H1 (cell line): ENCODE measurements at places on chromosomes 3 and 15.

DNA sequence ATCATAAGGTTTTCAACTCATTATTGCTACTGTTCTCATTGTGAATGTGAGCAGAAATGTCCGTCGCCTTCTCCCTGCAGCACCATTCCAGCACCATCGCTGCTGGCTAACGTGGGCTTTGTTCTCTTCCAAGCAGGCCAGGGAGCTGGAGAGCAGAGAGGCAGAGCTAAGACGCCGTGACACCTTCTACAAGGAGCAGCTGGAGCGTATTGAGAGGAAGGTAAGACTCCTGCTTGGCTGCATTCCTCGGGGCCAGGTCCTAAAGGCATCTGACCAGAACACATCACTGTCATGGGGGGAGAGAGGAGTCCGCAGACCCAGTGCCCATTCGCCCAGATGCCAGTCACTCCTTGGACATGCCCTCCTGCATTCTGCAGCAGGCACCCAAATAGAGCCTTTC is 130.4 kb upstream of the PLXNA1 start:
- peak; percentile 46 for DNase-seq

DNA sequence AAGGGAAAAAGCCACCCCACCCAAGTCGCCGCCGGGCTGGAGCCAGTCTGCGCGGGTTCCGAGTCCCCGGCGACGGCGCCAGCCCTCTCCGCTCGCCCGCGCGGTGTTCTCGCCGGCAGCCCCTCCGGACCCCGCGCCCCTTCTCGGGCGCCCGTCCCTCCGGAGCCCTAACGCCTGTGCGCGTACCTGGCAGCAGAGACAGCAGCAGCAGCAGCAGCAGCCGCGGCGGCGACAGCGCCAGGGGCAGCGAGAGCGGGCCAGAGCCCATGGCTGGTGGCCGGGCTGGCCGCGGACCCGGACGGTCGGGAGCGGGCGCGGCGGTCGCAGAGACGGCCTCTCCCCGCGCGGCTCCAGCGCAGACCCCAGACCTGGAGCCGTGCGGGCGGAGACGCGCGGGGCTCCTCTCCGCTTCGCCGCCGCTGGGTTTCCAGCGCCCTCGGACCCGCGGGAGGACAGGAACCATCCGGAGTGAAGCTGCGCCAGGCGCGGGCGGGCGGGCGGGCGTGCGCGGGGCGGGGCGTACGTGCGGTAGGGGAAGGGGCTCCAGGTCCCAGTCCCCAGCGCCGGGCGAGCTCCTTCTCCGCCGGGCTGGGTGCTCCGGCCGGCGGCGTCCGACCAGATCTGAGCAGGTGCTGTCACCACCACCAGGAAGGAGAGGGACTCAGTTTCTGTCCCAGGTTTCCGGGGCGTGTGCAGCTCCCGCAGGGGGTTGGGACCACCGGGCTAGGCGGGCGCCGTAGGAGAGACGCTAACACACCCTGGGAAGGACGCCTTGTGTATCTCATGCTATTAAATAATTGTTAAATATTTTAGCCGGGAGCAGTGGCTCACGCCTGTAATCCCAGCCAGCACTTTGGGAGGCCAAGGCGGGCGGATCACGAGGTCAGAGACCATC is at the start of gene CHRNA3:
Gene CHRNA3, minus strand, starts transcription at position 470 of the 895 bp plus-strand sequence. Its CDS starts 202 bp downstream, at position 268.
- DNase-seq = peak; percentile 63

- DNase-seq = no peak
Measured at GRCh38 chr15:39447346-39447745, 133.5 kb upstream of the THBS1 start.

GRCh38 chr15:57571725-57572124 is 20.0 kb upstream of the MYZAP start:
- no peak for DNase-seq

GRCh38 chr15:48006031-48006511 is 114.7 kb upstream of the SLC24A5 start:
- no peak for DNase-seq

- DNase-seq = no peak
Measured at GRCh38 chr15:42274702-42274989, 1.4 kb upstream of the TMEM87A start.

- no peak for DNase-seq
Measured at GRCh38 chr3:17021614-17022013, 136.9 kb downstream of the PLCL2 start.

DNA sequence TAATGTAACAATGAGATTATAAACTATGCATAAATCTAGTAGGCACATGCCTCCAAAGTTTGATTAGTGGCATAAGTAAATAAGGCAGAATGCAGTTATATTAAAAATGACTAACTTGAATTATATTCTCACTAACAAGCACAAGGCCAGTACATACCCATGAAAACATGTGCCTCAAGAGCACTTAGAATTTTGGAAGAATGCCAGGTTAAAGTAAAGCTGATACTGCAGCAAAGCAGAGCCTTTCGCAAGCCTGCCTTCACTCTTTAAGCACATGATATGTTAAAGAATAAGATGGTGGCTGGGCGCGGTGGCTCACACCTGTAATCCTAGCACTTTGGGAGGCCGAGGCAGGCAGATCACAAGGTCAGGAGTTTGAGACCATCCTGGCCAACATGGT is 49.0 kb downstream of the KBTBD12 start:
- no peak for DNase-seq

DNA sequence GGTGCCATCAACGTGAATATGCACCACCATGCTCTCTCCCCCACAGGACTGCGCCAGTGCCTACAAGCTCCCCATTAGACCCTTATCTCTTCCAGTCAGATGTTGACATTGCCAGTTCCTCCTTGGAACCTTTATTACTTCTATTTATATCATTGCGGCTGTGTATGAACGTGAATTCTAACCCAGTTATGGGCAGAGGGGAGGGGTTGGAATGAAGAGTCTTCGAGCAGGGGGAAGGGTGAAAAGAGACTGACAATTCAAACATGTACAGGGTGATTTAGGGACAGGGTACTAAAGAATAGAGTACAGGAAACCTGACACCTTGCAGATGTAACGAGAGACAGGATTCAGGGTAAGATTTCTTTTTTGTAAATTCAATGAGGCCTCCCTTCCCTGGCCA is 41.8 kb upstream of the ST6GAL1 start:
- DNase-seq = no peak

DNA sequence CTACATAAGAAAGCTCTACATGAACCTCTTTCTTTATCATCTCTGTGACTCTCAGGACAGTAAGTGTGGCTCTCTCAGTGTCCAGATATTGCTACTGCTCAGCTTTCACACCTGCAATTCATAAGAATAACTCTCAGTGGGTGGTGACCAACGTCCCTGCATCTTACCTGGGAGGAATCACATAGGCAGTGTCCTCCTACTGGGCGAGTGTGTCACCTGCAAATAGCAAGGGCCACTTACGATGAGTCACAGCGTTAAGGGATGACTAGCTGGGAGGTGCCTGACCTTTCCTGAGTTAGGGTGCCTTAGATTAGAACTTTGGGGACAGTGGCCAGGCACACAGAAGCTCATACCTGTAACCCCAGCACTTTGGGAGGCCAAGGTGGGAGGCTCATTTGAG is 90.8 kb upstream of the C3orf80 start:
- DNase-seq = no peak

DNA sequence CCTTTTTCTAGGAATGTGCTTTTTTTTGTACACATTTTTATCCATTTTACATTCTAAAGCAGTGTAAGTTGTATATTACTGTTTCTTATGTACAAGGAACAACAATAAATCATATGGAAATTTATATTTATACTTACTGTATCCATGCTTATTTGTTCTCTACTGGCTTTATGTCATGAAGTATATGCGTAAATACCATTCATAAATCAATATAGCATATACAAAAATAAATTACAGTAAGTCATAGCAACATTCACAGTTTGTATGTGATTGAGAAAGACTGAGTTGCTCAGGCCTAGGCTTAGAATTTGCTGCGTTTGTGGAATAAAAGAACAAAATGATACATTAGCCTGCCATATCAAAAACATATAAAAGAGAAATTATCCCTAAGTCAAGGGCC is 16.5 kb downstream of the THBS1 start:
- no peak for DNase-seq

GRCh38 chr3:118478706-118479276 is 555.9 kb downstream of the IGSF11 start:
- peak; percentile 44 for DNase-seq

GRCh38 chr3:14672588-14672987 is 2.4 kb upstream of the C3orf20 start:
- DNase-seq = no peak

GRCh38 chr15:35379972-35380371 is 166.0 kb downstream of the DPH6 start:
- DNase-seq = no peak

DNA sequence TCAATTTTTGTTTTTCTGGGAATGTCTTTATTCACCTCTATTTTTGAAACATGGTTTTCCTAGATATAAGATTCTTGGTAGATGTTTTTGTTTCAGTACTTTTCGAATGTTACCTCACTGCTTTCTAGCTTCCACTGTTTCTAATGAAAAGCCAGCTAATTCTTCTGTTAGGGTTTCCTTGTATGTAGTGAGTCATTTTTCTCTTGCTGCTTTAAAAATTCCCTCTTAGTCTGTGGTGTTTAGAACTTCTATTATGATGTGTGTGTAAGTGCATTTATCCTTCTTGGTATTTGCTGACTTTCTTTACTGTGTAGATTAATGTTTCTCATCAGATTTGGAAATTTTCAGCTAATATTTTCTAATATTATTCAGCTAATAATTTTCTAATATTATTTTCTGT is 151.1 kb upstream of the OSTN start:
- DNase-seq = no peak

- DNase-seq = no peak
Measured at GRCh38 chr15:74300057-74300795, 64.1 kb downstream of the CCDC33 start.

DNA sequence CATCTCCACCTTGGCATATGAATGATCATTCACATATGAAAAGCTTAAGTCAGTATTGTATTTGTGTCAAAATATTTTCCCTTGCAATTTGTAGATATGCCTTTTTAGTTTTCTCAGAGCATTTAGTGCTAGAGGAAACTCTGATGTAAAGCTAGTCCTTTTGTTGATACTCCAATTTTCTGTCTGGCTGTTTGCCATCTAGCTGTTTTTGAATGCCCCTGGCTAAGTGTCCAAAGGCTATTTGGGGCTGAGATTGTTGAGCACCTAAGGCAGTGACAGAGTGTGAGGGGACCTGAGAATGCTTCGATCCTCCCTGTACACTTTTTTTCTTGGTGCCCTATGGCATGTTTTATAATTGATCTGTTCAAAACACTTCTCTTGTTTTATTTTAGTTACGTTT is 3.1 kb downstream of the SLC51B start:
- no peak for DNase-seq

GRCh38 chr3:53708001-53708621 is 138.1 kb downstream of the CHDH start:
- DNase-seq = no peak

GRCh38 chr3:152438181-152438580 is 169.5 kb downstream of the MBNL1 start:
- no peak for DNase-seq

DNA sequence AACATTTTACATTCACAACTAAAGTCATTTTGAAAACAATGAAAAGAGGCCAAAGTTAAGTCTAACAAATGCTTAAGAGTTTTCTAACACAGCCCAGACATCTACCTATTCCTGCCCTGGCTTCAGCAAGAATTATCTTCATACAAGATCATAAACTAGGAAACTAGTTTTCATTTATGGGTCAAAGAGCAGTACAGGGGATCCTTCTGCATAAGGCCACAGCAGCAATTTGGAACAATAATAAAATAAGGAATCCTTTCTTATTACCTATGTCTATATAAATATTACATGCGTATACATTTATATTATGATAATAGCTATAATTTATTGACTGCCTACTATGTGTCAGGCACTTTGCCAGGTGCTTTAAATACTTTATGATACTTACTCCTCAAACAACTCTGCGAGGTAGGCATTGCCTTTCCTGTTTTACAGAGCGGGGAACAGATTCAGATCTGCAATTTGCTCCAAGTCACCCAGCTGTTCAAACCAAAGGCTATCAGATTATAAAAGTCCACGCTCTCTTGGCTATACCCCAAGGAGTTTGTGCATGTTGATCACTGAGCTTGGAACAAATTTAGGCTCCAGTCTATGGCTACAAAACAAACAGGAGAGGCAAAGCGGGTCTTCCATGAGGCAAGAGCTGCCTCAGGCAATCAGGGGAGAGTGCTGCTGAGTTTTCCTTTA is 196.4 kb downstream of the RORA start:
- DNase-seq = no peak

DNA sequence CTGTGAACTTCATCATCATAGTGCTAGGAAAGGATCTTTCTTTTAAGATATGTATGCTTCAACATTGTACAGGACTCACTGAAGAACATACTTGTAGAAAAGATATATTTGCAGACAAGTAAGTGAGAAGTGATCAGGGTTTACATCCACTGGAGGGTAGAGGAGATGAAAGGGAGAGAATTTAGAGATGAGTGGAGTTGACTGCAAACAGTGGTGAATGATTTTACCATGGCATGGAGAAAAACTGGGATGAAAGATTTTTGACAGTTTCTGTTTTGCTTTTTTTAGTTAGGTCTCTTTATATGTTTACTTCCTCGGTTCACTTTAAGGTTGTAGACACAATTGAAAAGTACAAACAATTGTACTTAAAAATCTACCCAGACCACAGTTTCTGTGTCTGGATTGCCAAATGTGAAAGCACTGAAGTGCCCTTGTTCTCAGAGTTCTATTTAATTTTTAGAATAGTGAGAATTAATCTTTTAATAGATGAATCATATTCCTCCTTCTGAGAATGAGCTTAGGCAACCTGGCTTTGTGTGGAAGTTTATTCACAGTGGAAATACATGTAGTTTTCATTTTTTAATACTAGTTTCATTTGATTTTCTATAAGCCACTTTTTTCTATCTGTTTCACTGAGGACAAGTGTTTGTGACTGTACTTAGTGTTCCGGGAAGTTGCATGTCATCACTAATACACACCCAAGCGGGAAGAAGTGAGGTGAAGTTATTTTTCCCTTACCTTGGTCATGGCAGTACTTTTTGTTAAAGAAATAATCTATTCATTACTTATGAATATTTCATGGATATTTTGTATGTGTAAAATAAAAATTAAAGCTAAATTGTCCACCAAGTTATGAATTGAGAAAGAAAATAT is 1.8 kb upstream of the GPR171 start:
- no peak for DNase-seq

DNA sequence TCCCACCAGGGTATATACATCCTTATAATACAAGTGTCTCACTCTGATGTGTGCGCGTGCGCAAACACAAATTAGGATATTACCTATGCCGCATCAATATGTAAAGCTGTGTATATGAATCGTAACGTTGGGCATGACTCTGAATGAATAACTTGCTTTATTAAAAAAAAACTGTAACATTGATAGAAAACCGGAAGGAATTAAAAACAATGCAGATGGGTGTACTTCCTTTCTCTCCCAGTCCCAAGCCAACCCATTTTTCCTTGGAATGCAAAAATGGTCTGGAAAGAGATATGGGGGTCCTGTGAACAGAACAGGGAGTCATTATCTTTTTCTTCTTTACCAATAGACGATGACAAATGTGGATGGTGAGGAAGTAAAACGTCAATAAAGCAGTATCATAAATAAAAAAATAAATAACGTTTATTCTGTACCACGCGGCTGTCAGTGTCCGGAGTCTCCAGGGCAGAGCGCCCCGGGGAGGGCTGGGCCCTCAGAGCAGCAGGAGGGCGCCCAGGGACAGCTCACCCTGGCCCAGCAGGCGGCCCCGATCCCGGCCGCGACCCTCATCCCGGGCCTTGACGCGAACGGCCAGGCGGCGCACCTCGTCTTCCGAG is 1.6 kb downstream of the C2CD4B start:
- no peak for DNase-seq
